ENCODE measurements at places on chromosomes 6 and 20. TPM values are rescaled to one million over a fixed set of nuclear protein-coding genes. Genes with fewer than 3 reads are reported as not detected.

Gene PNPLA1
- polyA plus RNA-seq: 3.0 TPM

Gene IP6K3
- 0.83 TPM for polyA plus RNA-seq

DNA sequence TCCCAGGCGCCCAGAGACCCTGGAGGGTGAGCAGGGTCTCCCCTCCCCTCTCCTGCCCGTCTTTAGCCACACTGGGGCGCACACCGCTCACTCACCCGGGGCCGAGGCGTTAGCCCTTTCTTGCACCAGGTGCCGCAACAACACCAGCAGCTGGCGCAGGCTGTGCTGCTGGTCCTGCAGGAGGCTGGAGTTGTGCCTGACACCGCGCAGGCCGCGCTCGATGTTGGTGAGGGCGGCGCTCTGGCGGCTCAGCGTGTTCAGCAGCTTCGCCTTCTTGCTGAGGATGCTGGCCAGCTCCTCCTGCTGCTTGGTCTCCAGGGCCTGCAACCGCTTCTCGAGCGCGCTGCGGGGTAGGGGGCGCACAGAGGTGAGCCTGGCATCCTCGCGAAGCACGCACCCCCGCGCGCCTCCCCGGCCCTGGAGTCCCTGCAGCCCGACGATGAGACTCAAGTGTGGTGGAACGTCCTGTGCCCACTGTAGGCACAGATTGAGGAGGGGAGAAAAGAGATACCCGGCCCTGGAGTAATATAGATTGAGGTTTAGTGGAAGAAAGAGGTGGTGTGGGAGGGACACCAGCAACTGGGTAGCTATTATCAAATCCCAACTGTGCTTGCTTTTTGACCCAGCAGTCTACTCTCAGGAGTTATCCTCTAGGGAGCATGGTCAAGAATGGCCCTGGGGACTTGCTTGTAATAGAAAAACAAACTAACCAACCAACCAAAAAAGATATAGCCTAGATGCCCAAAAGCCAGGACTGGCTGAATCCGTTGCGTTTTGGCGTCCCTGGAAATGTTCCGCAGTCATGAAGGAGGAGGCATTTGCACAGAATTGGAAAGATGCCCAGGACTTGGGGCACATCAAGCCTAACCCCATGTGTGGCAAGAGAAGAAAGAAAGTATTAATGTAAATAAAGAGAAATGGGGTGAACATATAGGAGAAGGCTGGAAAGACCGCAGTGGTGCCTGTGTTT lies 30.9 kb downstream of the ANGPT4 start:
- peak; percentile 39 for DNase-seq

DNA sequence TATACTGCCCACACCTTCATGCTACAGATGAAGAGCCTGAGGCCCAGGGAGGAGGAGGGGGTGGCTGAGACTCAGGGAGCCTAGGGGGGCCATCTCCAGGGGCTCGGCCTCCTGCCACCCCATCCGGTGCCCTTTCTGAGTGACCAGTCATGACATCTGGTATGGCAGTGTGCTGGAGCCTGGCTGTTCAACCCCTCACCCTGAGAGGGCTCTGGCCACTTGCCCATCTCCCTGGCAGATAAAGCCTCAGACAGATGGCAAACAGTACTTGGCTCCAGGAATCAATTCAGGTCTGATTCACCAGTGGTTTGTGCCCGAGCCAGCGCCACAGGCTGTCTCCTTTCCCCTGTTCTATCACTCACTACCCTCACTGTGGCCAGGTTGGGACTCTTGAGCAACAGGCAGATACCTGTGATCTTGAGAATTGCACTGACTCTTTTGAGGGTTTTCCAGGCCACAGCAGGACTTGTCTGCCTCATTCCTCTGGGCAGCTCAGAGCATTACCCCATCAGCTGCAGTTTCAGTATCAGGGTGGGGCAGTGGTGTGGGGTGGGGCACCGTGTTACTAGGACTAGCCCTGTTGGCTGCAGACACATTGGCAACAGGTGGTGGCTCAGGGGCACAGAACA lies 22.8 kb downstream of the SRSF3 start:
- DNase-seq: no peak
